ENCODE measurements at places on chromosomes 12 and 14.

DNA sequence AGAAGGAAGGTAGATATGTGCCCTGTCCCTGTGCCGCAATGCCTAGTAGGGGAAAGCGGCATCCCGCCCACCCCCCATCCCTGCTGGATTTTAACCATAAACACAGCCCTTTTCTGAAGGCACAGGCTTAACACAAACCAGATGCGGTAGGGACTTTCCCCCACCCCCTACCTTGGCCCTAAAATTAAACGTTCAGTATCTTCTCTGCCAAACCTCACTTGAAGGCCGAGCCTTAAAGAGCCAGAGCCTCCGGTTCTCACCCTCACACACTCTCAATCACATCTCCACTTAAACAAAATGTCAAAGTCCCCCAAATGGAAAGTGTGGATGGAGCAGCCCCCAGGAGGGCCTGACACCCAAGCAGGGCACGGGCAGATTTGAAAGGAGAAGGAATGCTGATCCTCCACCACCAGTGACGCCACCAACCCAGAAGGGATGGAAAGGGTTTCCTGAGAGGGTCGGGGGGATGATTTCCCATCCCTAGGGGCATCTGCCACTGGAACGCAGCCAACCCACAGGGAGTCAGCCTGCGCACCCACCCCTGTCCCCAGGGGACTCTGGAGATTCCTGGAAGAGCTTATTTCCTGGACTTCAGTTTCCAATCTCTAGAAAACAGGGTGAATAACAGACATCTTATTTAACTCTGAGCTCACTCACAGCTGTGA lies 26.4 kb downstream of the ACTN1 start:
- DNase-seq = no peak

DNA sequence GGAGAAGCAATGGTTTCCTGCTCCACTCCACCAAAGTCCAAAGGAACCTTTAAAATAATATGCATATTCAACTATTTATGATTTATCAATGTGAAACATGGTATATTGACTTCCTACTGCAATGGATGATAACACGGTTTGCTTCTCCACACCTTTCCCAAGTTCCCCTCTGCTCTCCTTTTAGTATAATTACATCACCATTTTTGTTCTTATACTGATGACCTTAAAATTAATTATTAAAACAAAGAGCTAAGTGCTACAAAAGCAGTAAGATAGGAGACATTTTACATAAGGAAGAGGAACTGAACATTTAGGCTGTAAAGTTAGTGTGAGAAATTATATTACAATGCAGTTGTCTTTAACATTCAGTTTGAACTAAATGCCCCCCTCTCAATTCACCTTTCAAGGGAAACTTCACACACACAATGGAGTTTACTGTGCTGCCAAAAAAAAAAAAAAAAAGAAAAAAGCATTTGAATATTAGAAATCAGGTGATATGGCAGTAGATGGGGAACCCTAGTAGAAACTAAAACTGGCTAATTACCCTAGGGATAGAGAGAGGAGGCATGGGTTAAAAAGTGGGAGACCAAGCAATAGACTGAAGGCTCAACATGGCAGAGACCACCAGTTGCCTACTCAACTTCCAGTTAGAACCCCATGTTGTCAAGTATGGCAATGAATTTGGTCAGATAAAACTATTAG lies 37.1 kb upstream of the STK38L start:
- no peak for DNase-seq

GRCh38 chr14:102184316-102185035 lies 44.8 kb downstream of the WDR20 start:
- DNase-seq = no peak

GRCh38 chr12:81300454-81300853 lies 222.6 kb downstream of the ACSS3 start:
- DNase-seq = no peak

GRCh38 chr12:122558745-122559641 lies 31.9 kb downstream of the KNTC1 start:
- no peak for DNase-seq
